ENCODE measurements at places on chromosomes 2 and 18.

- no peak for DNase-seq
Measured at GRCh38 chr2:182698671-182699070, 17.4 kb upstream of the DNAJC10 start.

GRCh38 chr2:100588071-100588786, 25.4 kb downstream of the PDCL3 start:
- DNase-seq, result no peak

- DNase-seq, result no peak
Measured at GRCh38 chr2:69781321-69782248, 39.7 kb downstream of the ANXA4 start.

DNA sequence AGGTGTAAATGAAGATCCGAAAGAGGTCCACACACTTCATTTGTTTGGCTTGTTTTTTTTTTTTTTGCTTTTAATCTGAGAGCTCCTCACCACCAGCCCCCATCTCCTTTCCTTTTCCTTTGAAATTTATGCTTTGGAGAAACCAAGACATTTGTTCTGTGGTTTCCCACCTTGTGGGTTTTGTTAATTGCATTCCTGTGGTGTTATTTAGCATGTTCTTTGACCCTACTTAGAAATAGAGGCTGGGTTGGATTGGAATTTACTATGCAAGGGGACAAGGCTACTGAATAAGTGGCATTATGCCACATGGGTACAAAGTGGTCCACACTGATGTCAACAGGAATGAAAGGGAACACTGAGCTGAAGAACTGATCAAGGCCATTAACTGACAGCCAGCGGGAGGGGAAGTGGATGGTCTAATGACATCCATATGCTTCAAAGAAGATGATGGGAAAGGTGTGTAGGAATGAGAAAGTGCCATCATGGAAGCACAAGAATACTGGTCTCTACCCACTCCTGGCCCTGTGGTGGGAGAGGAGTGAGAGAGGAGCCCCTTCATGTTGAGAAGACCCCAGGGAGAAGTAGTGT, 8.9 kb downstream of the CCL20 start:
- no peak for DNase-seq

GRCh38 chr2:12167525-12168317, 421.3 kb downstream of the LPIN1 start:
- no peak for DNase-seq

DNA sequence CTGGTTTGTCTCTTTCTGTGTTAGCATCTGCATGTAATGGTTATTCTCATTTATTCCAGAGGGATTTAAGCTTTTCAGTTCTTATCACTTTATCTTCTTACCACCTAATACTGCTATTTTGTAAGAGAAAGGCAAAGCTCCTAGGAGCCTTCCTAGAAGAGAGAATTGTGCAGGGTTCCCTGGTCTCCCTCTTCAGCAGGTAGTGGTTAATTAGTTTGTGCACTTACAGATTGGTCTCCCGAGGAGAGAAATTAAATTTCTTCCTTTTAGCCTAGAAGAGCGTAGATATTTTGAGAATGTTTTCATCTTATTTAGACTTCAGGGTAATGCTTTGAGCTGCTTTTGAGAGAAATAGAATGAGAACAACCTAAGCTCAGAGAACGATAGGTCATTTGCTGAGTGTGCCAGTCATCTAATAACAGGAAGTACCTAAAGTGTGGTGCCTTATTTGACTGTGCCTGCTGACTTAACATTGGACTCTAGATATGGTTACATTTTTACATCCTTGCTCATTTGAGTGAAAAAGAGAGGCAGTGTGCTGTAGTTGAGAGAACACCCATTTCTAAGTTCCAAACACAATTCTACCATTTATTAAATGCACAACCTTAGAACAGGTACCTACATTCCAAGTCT, 651.4 kb downstream of the STK39 start:
- DNase-seq, result no peak

DNA sequence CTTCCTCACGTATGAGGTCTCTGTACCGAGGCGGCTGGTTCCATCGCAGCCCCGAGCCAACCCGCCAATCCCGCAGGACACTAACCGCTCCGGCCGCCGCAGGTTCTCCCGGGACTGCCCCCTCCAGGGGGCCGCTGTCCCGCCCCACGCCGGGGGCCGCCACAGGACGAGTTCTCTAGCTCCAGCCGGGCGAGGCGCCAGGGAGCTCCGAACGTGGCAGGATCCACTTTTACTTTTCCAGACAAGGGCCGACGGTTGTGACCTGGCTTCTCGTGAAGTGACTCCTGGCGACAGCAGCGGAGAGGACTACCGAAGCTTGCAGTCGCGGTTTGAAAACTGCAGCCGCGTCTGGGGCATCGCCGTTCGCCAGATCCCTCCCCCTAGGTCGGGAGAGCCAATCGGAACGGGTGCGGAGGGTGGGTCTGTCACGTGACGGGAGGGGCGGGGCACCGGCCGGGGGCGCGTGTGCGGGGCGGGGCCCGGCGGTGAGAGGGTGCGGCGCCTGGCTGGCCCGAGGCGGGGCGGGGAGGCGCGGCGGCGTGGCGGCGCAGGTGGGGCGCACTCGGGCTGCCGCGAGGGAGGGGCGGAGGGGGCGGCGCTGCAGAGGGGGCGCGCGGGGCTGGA, at the start of gene STK17B:
STK17B (minus strand) TSS at position 331 of the 624 bp plus-strand sequence. CDS start 8,195 bp downstream, outside the sequence.
- DNase-seq, result peak; percentile 96

- no peak for DNase-seq
Measured at GRCh38 chr18:77052983-77053309, 79.6 kb downstream of the MBP start.

- DNase-seq, result no peak
Measured at GRCh38 chr2:157559061-157559460, 69.6 kb downstream of the ACVR1C start.

- no peak for DNase-seq
Measured at GRCh38 chr2:75799859-75800258, 89.1 kb upstream of the GCFC2 start.

- DNase-seq, result no peak
Measured at GRCh38 chr18:8084160-8084559, 517.0 kb downstream of the PTPRM start.

GRCh38 chr2:96463119-96463518, 42.0 kb downstream of the NEURL3 start:
- no peak for DNase-seq

- DNase-seq, result no peak
Measured at GRCh38 chr2:52343706-52344266, 1311.9 kb upstream of the NRXN1 start.
